ENCODE measurements at places on chromosomes 6 and 20.

DNA sequence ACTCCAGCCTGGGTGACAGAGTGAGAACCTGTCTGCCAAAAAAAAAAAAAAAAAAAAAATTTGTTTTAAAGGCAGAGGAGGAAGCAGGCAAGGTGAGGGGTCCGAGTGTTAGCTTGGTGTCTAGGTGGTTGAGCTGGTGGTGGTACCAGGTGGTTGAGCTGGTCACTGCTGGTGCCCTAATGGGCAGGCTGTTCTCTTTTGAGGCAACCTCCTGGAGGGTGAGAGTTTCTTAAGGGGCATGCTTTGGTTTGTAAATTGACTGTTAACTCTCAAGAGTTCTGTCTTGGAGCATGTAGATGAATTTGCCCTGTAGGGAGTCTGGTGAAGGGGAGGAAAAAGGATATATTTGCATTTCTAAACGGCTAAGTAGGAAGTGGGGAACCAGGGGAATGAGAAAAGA lies 52.7 kb downstream of the BANF2 start:
- no peak for DNase-seq

DNA sequence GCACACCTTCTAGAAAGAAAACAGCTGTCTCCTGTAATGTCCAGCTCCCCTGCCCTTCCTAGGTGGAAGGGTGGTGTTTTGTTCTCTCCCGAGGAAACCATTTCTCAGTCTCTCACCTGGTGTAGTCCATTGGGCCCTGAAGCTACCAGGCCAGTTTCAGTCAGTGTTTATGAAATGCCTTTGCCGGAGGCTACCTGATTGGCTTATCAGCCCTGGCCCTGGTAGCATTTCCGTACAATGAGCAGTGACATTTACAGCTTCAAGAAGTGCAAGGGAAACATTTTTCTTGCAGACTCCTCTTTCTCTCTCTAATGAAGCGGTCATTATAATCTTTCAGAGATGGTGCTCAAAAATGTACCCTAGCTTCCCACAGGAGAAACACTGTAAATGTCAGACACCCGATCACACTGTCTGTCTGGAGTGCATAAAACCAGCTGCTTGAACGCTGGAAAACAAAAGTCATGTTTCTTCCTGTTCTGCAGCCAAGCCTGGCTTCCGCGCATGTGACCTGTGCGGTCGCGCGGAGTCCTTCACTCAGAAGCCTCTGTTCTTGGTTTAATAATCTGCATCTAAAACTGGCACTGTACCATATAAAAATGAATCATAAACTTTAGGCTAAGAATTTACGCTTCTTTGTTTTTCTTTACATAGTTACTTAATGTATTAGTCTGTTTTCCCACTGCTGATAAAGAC lies 28.4 kb upstream of the SAYSD1 start:
- DNase-seq: no peak

GRCh38 chr6:110325197-110325596 lies 33.0 kb downstream of the METTL24 start:
- no peak for DNase-seq

DNA sequence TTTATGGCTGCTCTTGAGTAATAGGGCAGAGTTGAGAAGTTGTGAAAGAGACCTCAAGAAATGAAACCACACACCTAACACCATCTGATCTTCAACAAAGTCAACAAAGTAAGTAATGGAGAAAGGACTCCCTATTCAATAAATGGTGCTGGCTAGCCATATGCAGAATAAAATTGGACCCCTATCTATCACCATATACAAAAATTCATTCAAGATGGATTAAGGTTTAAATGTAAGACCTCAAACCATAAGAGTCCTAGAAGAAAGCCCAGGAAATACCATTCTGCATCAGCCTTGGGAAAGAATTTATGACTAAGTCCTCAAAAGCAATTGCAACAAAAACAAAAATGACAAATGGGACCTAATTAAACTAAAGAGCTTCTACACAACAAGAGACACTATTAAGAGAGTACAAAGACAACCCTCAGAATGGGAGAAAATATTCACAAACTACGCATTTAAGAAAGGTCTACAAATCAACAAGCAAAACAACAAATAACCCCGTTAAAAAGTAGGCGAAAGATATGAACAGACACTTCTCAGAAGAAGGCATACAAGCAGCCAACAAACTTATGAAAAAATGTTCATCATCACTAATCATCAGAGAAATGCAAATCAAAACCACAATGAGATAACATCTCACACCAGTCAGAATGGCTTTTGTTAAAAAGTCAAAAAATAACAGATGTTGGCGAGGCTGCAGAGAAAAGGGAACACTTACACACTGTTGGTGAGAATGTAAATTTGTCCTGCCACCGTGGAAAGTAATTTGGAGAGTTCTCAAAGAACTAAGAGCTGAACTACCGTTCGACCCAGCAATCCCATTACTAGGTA lies 4.0 kb downstream of the MAP3K5 start:
- no peak for DNase-seq

DNA sequence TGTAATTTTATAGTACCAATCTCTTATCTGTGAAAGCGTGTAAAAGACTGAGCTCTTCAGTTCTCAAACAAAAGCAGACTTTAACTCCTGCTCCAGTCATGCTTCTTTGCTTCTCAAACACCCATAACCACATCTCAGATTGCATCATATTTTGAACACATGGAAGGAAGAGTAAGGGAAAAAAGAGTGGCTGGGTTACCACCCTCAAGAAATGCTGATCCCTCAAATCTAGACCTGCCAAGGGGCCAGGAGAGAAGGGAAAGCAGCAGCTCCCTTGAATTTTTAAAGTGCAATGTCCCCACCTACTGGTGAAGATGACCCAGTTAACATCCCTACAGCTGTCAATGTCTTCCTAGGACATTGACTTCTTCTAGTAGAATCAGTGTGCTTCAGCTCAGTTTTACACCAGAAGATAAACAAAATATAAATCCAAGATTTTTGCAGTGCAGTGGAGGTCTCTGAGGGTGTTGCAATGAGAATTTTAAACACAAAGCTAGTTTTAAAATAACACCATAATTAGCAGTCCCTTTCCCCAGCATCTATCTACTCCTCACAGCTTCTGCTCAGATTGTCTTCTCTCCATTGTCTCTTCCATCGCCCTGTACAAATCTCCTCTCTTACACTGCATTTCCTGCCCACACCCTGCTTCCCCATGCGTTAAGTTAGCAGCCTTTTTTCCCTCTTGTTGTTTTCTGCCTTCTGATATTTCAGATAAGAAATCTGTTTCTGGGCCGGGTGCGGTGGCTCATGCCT lies 22.6 kb upstream of the HLA-DQB2 start:
- DNase-seq: no peak

GRCh38 chr6:22045261-22045912 lies 251.4 kb downstream of the PRL start:
- DNase-seq: no peak

DNA sequence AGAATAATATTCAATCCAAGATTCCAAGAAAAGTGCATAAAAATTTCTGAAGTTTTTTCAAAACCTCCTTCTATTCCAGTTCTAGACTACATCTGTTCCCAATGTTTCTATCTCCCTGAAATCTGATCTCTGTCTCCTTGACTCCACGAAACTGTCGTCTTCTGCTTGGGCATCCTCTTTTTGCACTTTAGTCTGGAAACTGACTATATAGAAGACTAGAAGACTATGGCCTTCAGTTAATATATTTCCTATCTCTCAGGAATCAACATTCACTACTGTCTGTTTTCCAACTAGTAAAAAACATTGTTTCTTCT lies 745.4 kb upstream of the ADGRB3 start:
- DNase-seq: no peak

- DNase-seq: no peak
Observed at GRCh38 chr6:157230910-157231309, 92.4 kb downstream of the TMEM242 start.

GRCh38 chr6:56291302-56291917 lies 44.0 kb upstream of the COL21A1 start:
- no peak for DNase-seq

GRCh38 chr6:111277819-111278218 lies 190.5 kb downstream of the SLC16A10 start:
- no peak for DNase-seq

- no peak for DNase-seq
Observed at GRCh38 chr20:56952258-56953047, 314.0 kb downstream of the BMP7 start.

- DNase-seq: no peak
Observed at GRCh38 chr20:14599613-14600012, 262.2 kb upstream of the FLRT3 start.

- peak; percentile 15 for DNase-seq
Observed at GRCh38 chr20:49846206-49846807, 33.7 kb downstream of the SLC9A8 start.

DNA sequence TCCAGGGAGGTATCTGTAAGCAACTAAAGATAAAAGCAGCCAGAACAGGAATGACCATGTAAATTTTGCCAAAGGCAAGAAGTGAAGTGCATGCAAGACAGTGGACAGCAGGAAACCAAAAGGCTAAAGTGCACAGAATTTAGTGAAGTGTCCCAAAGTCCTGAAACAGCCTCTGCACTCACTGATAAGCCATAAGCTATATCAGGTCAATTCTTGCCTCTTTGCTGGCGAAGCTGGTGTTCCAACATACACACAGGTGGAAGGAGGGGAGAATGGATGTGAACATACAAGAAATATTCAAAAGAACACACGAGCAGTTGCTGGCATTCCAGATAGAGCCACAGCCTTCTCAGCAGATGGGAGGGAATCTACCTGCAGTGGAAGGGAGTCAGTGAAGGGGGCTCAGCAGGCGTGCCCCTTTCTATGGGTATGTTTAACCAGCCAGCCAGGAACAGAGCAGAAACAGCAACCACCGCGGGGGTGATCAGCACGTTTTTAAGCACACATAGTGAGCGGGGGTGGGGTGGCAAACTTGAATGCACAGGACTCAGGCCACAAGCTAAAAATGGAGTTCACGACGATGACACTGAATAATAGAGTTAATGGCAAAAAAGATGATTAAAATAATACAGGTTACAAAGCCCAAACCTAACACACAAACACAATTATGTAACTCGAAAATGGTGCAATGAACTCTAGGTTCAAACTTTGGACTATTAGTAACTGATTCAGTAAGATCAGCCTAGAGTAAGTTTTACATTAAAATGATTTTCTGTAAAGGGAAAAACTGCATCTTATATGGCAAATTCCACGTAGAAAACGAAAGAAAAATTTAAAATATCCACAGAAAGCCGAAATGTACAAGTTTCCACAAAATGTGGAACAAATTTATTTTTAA lies 1.2 kb downstream of the ECI2 start:
- DNase-seq: peak; percentile 23

GRCh38 chr6:45619994-45620471 lies 242.3 kb upstream of the SUPT3H start:
- no peak for DNase-seq

DNA sequence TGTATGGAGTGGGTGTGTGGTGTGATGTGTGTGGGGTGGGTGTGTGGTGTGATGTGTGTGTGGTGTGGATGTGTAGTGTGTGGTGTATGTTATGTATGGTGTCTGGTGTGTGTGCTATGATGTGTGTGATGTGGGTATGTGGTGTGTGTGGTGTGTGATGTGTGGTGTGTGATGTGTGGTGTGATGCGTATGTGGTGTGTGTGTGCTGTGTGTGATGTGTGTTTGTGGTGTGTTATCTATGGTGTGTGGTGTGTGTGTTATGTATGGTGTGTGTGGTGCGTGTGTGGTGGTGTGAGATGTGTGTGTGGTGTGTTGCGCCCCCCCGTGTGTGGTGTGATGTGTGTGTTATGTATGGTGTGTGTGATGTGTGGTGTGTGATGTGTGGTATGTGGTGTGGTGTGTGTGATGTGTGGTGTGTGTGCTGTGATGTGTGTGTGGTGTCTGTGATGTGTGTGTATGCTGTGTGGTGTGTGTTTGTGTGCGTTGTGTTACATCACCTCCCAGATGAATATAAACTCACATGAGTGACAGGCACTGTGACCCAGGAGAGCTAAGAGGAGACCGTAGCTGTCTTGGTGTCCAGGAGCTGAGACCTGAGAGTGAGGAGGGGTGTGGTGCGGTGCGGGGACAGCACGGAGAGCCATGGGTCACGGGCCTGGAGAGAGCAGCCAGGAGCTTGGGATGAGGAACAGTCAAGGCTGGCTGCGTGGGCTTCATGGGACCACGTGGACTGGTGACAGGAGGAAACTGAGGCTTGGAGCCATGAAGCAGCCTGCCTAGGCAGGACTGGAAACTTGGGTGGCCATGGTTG lies 8.8 kb downstream of the DLGAP4 start:
- DNase-seq: no peak

Measured in stimulated activated CD8-positive, alpha-beta memory T cell treated with anti-CD3 and anti-CD28 coated beads, Interleukin-4, amount 100 ng/mL, for 24 hours (primary cell).